Mammary microvascular endothelial cell (primary cell): ENCODE measurements at places on chromosomes 5 and 9. TPM values are rescaled to one million over a fixed set of nuclear protein-coding genes. Genes with fewer than 3 reads are reported as not detected.

The TNC gene
- total RNA-seq: 6.9 and 7.2 TPM in 2 replicates

The AQP7 gene
- 0.07 TPM in 1 of 2 replicates, not detected in the other for total RNA-seq

The CAMK2A gene
- not detected in 2 replicates for total RNA-seq

The UTP15 gene
- 12.5 and 14.1 TPM in 2 replicates for total RNA-seq

The ECSCR gene
- total RNA-seq: 547 and 613 TPM in 2 replicates

The CENPK gene
- total RNA-seq: 21.1 and 31.0 TPM in 2 replicates

The FGD3 gene
- not detected in 2 replicates for total RNA-seq

The TMOD1 gene
- 0.60 and 1.1 TPM in 2 replicates for total RNA-seq

The TOR1B gene
- total RNA-seq: 23.9 and 24.0 TPM in 2 replicates

The MEF2C gene
- 48.6 and 71.6 TPM in 2 replicates for total RNA-seq

The GHR gene
- total RNA-seq: 1.5 and 2.7 TPM in 2 replicates

The GFI1B gene
- total RNA-seq: not detected in 2 replicates

The ZNF484 gene
- total RNA-seq: 5.1 and 7.0 TPM in 2 replicates

The ELOVL7 gene
- total RNA-seq: 1.6 and 2.5 TPM in 2 replicates

The DDX4 gene
- not detected in 2 replicates for total RNA-seq

The SIMC1 gene
- total RNA-seq: 5.5 and 8.5 TPM in 2 replicates

The CCL27 gene
- not detected in 2 replicates for total RNA-seq

The TEK gene
- total RNA-seq: 77.0 and 79.5 TPM in 2 replicates

The CCL21 gene
- total RNA-seq: 0.20 and 0.53 TPM in 2 replicates

The KIF4B gene
- total RNA-seq: under 0.01 and 0.13 TPM in 2 replicates

The ANKDD1B gene
- not detected in 2 replicates for total RNA-seq

The WDR38 gene
- 0.15 TPM in 1 of 2 replicates, not detected in the other for total RNA-seq

The KCNV2 gene
- not detected in 2 replicates for total RNA-seq

The DMRT3 gene
- total RNA-seq: not detected in 2 replicates

The FBXW2 gene
- total RNA-seq: 23.2 and 35.8 TPM in 2 replicates

The RASGRF2 gene
- total RNA-seq: 38.2 and 43.9 TPM in 2 replicates

The CD72 gene
- not detected in 2 replicates for total RNA-seq

The PGM5 gene
- 5.5 and 6.0 TPM in 2 replicates for total RNA-seq

The SLC36A3 gene
- not detected in 2 replicates for total RNA-seq

The IFNB1 gene
- total RNA-seq: 0.13 TPM in 1 of 2 replicates, not detected in the other

The SPINK7 gene
- total RNA-seq: not detected in 2 replicates

The FST gene
- 11.0 and 13.3 TPM in 2 replicates for total RNA-seq

The FOXI1 gene
- not detected in 2 replicates for total RNA-seq

The EPB41L4B gene
- 0.13 and 0.39 TPM in 2 replicates for total RNA-seq

The SLC6A19 gene
- not detected in 2 replicates for total RNA-seq

The MLANA gene
- not detected in 2 replicates for total RNA-seq

The PLPPR1 gene
- total RNA-seq: 0.05 and 0.07 TPM in 2 replicates

The LTC4S gene
- total RNA-seq: not detected in 2 replicates

The SPOCK1 gene
- 2.2 and 2.7 TPM in 2 replicates for total RNA-seq

The DRD1 gene
- not detected in 2 replicates for total RNA-seq

The NMRK1 gene
- 25.5 and 30.6 TPM in 2 replicates for total RNA-seq

The CTSV gene
- total RNA-seq: 1.3 and 2.2 TPM in 2 replicates

The PCDHA1 gene
- total RNA-seq: not detected in 2 replicates

The FBP1 gene
- total RNA-seq: 15.2 and 15.8 TPM in 2 replicates

The CHD1 gene
- 21.4 and 28.2 TPM in 2 replicates for total RNA-seq

The OR2V2 gene
- total RNA-seq: not detected in 2 replicates

The RPL37 gene
- total RNA-seq: 51.9 and 83.8 TPM in 2 replicates

The PCDHAC2 gene
- total RNA-seq: 0.64 and 0.73 TPM in 2 replicates

The ECM2 gene
- total RNA-seq: not detected in 2 replicates

The CARD6 gene
- 21.7 and 23.8 TPM in 2 replicates for total RNA-seq

The FBN2 gene
- 1.4 and 1.7 TPM in 2 replicates for total RNA-seq

The FGFR4 gene
- total RNA-seq: 1.7 and 2.3 TPM in 2 replicates

The IL5 gene
- total RNA-seq: not detected in 2 replicates

The TRIM36 gene
- total RNA-seq: 1.5 and 1.7 TPM in 2 replicates

The DMRTA1 gene
- 0.05 and 0.07 TPM in 2 replicates for total RNA-seq

The NMUR2 gene
- not detected in 2 replicates for total RNA-seq

The NR5A1 gene
- not detected in 2 replicates for total RNA-seq

The SLC36A2 gene
- total RNA-seq: not detected in 2 replicates

The C9orf50 gene
- total RNA-seq: 0.47 TPM in 1 of 2 replicates, not detected in the other
